ENCODE measurements at places on chromosomes 2 and 18.

GRCh38 chr2:190842606-190843104 lies 38.0 kb upstream of the GLS start:
- DNase-seq: no peak

GRCh38 chr2:30366199-30366691 lies 80.8 kb upstream of the LCLAT1 start:
- no peak for DNase-seq

DNA sequence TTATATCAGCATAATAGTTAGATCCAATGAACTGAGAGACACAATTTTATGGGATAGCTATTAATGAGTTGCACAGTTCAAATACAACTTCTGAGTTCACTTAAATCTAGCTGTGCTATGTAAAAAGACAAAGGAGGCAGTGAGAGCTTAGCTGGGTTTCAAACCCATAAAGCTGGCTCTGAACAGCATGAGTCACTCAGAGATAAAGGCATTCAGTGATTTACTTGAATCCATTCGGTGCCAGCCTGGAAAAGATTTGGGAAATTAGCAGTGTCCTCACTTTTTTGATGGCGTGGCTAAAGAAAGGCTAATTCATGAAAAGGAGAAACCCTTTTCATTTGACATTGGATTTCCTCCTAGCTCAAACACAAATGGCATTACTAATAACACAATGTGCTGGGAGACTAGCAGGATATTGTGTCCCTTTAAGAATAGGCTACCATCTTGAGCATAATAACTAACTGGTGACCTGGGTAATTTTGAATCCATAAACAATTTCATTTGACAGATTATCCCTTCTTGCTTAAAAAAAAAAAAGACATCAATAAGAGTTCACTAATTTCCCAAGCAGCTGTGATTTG lies 98.4 kb upstream of the NEUROD1 start:
- DNase-seq: no peak

- peak; percentile 68 for DNase-seq
Observed at GRCh38 chr18:59054496-59055287, 85.0 kb upstream of the SEC11C start.

DNA sequence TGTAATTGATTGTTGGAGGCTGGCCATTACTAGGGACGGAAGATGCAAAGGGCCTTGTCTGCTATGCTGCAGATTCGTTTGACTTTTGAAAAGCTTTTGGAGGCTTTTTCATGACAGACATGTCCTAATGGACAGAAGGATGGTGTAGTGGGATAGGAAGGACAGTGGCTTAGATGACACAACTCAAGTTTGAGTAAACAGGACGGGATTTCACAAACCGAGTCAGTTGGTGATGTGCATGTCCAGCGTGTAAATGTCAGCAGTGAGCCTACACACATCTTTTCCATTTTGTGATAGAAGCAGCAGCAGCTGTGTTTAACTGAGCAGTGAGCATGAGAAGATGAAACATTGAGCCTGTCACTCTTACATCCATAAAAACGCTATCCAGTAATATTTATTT lies 76.0 kb downstream of the NCK2 start:
- no peak for DNase-seq

DNA sequence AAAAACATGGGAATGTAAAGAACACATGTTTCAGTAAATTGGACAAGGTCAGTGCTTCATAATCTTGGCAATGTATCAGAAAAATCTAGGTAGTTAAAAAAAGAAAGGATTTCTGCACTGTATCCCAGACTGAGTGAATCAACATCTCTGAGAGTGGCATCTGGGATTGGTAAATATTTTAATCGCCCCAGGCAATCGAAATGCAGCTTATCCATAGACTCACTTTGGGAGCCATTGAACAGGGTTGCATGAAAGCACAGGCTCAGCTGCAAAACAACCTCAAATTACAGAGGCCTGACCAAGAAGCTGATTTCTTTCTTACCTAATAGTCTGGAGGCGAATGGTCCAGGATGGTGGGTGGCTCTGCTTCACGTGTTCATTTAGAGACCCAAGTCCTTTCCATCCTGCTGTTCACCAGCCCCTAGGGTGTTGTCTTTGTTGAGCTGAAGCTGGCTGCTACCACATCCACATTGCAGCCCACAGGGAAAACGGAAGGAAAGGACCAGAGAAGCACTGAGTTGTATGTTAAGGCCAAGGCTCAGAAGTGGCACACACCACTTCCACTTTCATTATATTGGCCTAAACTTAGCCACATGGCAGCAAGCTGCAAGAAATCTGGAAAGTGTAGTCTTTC lies 59.0 kb downstream of the MOGAT1 start:
- DNase-seq: no peak

- DNase-seq: no peak
Observed at GRCh38 chr2:177262092-177262491, 2.4 kb downstream of the NFE2L2 start.

DNA sequence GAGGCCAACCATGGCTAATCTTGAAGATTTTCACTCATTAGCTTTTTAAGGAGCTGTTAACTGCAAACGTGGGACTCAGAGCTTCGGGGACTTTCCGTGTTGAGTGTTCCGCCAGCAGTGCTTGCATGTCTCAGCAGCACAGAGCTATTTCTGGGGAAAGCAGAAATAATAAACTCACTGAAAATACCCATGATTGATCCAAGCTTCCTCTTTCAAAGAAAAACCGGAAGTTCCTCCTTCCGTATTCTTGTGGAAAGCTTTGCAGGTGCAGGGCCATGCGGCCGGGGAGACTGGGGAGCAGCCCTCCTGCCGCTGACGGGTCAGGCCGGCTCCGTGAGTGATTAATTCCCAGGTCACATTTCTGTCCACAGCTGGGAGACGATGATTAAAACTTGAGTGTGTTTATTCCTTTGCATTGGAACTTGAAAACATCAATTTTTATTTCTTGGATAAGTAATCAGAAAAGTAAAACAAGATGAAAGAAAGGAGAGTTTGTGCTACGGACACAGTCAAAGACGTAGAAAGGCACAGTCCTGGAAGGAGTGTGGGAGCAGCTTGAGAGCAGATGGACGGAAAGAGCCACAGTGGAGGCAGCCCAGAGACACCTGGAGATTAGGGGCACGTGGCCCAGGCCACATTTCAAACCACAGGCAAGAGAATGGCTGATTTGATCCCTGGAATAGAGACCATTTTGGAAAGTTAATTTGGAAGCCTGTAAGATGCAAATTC lies 54.2 kb upstream of the CTDP1 start:
- DNase-seq: no peak

DNA sequence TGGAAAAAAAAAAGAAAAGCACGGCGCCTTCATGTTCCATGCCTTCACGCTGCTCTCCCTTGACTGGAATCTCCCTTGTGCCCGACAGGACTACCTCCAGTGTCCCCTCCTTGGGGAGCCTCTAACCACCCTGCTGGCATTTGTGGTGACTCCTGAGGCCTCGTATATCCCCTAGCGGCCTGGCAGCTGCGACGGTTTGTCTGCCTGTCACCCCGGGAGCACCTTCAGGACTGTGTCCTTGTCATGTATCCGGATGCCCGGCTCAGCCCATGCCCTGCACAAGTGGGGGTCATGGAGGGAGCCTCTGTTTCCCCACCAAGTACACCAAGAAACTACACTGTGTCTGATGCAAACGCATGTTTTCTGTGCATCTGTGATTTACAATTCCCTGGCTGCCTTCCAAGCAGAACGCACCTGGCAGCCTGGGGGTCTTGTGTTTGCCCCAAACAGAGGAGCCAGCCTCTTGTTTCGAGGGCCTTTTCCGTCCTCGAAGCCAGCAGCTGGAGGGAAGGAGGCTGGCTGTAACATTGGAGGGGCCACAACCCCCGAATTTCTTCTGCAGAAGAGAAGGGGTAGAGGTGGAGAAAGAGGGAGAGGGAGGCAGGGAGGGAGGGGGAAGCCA lies 18.9 kb downstream of the TWIST2 start:
- DNase-seq: no peak

GRCh38 chr2:3500326-3500899 lies 18.9 kb downstream of the ADI1 start:
- no peak for DNase-seq

DNA sequence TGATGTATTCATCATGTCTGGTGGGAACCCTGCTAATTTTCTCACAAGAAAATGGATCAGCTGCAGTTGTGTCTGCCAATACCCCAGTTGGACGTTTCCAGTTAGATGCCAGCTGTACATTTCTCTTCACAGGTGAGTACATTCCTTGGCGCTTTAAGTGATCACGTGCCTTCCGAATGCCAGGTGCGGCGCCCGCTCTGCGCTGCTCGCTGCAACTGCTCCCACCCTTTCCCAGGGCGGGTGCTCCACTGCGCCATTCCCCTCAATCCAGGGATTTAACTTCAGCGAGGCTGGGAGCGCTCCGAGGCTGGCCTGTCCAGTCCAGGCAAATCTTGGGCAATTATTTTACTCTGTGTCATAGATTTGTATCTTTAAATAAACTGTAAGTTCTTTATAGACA lies 225.0 kb upstream of the RAB6C start:
- no peak for DNase-seq

- no peak for DNase-seq
Observed at GRCh38 chr2:170818036-170818751, 1.5 kb downstream of the GAD1 start.

All from gastrocnemius medialis (tissue), 4 donors.